ENCODE measurements at places on chromosomes 2 and 18.

DNA sequence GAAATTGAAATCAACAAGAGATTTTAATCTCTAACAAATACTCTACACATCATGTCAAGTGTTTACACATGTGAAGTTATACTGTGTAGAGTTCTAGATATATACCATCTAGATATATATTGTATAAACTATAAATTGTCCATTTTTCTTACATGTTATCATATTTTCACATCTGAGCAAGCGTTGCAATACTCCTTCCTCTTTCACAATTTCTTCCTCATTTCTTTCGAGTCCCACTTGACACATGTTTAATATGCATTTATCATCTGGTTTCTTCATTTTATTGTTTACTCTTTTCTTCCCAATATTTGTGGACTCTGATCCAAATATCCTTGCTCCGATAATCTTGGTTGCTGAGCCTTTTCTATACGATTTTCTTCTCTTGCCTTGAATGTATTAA lies 50.2 kb downstream of the UNC80 start:
- DNase-seq = no peak

- DNase-seq = no peak
Measured at GRCh38 chr2:119950966-119951365, 61.9 kb upstream of the EPB41L5 start.

DNA sequence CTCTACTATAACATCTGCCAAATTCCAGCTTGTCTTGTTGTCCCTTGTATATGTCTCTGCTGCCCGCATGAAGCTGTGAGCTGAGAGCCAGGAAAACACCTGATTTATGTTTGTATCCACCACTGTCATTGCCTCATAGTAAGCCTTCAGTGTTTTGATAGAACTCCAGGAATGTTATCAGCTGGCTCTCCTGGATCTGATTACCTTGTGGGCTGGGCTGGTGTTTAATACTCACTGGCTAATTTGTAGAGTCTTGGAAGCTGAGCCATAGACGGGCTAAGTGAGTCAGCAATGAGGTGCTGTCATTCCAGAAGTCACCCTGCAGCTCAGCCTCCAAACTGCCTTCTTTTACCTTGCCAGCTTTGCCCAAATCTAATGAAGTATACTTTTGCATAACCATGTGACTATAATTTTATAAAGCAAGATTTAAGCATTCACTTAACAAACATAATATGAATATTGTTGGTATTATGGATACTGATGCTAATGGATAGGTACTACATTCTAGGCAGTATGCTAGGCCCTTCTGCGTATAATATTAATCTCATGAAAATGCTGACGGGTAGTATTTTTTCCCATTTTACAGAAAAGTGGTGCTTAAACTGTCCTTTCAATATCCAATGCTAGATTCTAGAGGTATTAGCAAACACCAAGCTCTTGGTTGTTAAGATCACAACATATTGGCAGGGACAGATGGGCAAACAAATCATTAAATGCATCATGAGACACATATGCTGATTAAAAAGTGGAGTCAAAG lies 62.7 kb upstream of the GATA6 start:
- no peak for DNase-seq

- DNase-seq = no peak
Measured at GRCh38 chr2:112614201-112614840, 29.9 kb downstream of the CHCHD5 start.

DNA sequence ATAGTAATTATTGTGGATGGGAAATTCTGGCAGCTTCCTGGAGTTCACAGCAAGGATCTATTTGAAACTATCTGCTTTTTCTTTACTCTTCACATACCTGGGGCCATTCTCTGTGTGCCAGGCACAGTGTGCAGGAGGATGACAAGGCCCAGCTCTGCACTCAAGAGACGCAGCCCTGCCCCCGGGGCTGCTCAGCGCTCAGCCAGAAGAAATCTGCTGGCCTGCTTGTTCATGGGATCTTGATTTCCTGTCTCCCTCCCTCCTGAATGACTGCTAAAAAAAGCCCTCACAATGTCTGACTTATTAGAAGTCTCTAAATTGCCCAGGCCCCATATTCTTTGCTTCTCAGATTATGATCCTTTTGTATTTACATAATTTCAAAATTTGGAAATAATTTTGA lies 210.9 kb downstream of the DCDC2C start:
- DNase-seq = no peak

DNA sequence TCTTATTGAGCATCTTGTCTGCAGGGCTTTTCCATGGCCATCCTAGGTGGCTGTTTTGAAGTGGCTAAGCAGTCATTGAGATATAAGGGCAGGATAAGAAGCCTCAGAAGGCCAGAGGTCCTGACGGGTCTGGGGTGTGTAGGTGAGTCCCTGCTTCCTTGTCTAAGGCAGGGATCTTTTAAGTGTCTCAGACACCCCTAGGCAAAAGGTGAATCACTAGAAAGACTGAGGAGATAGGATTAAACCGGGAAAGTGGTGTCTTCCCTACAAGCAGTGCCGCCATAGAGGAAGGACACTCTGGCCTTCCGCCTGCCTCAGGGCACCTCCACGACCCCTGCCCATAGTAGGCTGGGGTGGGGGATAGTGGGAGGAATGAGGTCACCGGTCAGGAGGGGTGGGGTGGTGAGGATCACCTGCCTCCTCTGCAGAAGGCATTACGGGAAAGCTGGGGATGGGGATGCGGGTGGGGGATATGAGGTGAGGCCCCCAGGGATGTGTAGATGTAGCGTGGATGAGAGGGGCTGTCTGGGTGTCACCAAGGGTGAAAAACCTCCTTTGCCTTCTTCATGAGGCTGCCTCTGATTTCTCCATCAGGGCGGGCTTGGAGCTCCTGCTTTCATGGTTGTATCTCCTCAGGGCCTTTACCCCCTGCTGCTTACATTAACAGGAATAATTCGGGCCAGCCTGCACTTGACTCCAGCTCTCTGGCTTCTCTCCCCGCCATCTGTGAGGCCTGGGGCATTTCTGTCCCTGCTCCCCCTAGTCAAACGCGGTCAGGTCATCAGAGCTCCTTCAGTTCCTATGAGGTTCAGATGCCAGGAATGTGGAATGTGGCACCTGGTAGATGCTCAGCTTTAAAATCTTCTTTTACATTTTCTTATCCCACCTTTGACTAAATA lies 244.0 kb downstream of the DYSF start:
- DNase-seq = no peak

DNA sequence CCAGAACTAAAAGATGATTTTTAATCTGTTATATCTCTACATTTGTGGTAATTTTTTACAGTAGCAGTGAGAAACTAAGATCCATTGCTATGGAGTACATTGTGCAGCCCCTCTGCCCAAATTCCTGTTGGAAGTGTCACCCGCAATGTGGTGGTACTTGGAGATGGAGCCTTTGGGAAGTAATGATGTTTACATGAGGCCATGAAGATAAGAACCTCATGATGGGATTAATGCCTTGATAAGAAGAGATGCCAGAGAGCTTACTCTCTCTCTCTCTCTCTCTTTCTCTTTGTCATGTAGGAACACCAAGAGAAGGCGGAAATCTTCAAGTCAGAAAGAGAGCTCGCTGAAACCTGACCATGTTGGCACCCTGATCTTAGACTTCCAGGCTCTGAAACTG lies 535.4 kb downstream of the PID1 start:
- no peak for DNase-seq

DNA sequence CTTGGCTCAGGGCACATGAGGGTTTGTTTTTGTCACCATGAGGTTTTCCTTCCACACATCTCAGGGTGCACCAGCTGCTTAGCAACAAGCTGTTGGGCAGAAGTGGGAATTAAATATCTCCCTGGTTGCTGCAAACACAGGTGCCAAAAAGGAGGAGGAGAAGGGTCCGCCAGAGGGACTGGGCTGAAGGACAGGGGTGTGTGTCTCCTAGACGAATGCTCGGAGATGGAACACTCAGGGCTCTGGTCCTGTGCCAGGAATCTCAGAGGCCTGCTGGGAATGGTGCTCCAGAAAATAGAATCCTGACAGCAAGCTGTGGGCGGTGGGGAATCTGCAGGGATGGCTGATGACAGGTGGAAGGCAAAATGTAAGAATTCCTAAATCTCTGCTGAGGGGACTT lies 94.5 kb downstream of the VSNL1 start:
- no peak for DNase-seq

- no peak for DNase-seq
Measured at GRCh38 chr2:88729061-88729745, 37.7 kb downstream of the RPIA start.

DNA sequence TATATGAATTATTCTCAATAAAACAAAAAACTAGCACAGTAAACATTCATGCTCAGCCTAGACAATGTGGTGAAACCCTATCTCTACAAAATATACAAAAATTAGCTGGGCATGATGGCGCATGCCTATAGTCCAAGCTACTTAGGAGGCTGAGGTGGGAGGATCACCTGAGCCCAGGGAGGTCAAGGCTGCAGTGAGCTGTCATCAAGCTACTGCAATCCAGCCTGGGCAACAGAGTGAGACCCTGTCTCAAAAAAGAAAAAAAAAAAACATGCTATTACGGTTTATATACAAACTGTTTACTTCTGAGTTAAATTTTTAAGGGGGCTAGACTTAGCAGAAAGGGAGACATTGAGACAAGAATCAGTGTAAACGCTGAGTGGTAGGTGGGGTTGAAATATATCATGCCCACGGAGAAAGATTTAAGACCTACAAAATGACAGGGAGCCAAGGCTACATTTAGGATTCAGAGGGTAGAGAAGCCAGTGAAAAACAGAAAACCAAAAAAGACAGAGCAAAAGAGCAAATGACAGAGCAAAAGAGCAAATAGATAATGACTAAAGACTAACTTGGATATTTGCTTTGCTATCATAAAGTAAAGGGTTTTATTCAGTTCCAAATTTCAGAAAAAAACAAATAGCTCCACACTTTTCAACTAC lies 7.5 kb downstream of the TTC32 start:
- DNase-seq = no peak

DNA sequence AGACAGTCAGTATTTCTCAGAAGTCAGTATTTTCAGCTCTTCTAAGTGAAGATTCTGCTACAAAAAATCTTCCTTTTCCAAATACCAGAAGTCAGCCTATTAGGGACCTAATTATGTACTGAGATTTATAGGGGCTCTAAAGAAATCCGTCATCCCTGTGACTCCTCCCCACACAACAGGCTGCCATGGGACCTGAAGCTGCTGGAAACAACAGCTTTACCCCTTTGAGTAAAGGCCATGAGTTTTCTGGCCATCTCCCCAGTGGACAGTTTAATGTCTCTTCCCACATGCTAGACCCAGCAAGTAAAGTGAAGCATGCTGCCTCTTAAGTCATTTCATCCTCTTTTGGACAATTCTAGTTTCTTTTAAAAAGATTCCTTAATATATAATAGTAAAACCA lies 255.7 kb upstream of the ACVR2A start:
- DNase-seq = no peak

- DNase-seq = no peak
Measured at GRCh38 chr2:128536925-128537620, 218.4 kb upstream of the HS6ST1 start.

GRCh38 chr18:75618146-75618545 lies 190.6 kb upstream of the SMIM21 start:
- DNase-seq = no peak

GRCh38 chr2:236612737-236613136 lies 43.1 kb downstream of the ACKR3 start:
- no peak for DNase-seq

DNA sequence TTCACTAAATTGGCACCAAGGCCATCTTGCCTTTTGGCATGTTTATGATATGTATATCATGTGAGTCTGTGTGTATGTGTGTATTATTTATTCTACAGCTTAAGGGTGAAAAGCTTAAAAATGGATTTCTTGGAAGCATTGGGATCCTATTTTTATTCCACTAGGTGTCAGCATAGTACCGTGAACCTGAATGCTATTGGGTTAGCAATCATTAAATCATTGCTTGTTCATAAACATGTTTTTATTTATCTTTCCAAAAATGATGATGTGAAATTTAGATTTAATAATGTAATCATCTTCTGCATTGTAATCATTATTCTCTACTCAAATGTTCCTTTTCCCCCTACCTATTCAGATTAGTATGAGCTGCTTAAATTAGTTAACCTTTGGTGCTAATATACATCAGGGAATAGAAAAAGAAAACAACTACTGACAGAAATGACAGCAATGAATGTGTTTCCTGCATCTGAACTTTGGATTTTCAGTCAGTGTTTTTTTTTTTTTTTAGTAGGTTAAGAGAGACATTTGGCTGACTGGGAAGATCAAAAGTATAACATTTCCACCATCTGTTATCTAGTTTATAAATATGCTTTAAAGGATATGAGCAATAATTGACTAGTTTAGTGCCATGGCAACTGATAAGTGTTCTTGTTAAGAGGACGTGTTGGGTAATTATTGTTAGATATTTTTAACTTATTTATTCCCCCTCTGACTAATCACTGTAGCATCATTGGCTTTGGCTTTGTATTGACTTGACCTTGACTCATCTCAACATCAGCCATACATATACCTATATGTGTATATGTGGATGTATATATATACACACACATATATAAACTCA lies 14.1 kb upstream of the ZSWIM2 start:
- no peak for DNase-seq

- no peak for DNase-seq
Measured at GRCh38 chr2:39549718-39550464, 112.8 kb upstream of the MAP4K3 start.

GRCh38 chr2:180985771-180986395 lies 5.5 kb downstream of the UBE2E3 start:
- DNase-seq = no peak

DNA sequence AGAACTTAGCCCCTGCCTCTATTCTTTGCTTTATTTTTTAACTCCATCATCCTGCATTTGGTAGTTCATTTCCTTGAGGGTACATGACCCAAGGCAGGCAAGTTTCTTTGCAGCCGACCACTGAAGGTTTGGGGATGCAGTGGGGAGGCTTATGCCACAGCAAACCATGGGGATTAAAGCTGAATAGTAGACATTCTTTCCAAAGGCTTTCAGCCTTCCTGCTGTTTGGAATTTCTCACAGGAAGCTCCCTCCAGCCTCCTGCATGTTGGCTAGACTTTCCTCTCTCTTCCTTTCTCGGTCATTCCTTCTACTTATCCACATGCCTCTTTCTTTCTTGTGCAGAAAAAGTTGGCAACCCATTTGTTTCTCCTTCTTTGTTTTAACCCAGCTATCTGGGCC lies 77.3 kb downstream of the SOCS6 start:
- DNase-seq = no peak

DNA sequence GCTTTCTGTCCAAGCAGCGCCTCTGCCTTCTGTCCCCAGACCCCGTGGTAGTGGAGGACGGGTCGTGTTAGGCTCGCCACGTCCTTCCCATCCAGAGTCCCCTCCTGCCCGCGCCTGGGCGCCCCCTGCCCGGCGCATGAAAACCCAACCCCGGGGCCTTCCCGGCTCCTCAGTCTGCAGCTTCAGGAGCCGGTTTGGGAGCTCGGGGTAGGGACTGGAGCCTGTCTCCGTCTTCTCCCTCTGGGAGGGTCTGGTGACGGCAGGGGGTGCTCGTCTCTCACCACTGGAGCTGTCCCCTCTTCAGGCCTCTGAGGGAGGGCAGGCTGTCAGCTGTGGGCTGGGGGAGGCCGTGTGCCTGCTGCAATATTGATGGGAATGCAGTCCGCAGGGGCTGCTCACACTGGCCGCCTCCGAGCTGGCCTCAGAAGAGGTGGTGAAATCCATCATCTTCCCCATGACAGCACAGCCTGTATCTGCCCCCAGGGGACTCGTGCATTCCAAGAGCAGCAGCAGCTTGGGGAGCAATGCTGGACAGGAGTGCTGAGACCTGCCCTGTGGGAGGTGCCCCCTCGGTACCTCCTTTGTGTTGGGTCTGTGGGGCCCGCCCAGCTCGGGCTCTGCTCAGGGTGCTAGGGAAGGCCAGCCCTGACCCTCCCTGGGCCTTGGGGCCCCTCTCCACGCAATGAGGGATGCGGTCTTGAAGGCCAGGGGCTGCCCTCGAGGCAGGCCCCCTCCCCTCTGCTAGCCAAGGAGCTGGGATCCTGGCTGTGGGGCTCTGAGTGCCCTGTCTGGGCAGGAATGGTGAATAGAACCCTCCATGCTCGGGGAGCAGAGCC lies 17.8 kb upstream of the KLHL30 start:
- DNase-seq = no peak

All from NCI-H1092 (cell line).